ENCODE measurements at places on chromosomes 1 and 21. TPM values are rescaled to one million over a fixed set of nuclear protein-coding genes. Genes with fewer than 3 reads are reported as not detected.

DNA sequence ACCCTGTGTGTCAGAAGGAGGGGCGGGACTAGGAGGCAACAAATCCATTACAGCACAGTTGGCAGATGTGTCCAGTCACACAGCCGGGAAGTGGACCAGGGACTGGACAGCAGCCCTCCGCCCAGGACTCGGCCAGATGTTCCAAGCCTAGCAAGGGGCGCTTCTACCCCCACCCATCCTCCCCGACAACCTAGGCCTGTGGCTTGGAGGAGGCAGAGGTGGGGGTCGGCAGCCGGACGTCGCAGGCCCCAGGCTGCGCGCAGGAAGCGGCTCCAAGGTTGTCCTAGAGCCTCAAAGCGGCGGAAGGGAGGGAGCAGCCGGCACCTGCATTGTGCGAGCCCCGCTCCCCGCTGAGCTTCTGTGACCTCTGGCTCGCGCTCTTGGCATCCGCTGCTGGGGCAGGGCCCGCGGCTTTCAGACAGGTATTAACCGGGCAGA lies 20.6 kb upstream of the MYCL start:
- DNase-seq, result peak; percentile 12

DNA sequence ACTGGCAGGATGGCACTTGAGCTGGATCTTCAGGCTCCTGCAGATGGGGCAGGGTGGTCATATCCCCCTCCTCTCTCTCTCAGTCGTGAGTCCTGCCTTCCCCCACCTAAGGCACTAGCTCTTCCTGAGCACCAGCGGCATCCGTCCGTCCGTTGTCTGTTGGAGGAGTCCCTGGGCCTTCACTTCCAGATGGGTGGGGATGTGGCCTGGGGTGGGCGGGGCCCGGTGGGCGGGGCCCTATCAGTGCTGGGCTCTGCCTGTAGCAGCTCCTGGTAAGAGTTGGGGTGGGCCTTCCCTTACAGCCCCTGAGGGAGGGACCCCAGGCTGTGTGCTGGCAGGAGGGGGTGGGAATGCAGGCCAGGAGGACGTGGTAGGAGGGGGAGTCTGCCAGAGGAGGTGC lies 10.3 kb downstream of the LDLRAD2 start:
- no peak for DNase-seq

GRCh38 chr1:182910143-182910542 lies 42.8 kb downstream of the SHCBP1L start:
- DNase-seq, result no peak

DNA sequence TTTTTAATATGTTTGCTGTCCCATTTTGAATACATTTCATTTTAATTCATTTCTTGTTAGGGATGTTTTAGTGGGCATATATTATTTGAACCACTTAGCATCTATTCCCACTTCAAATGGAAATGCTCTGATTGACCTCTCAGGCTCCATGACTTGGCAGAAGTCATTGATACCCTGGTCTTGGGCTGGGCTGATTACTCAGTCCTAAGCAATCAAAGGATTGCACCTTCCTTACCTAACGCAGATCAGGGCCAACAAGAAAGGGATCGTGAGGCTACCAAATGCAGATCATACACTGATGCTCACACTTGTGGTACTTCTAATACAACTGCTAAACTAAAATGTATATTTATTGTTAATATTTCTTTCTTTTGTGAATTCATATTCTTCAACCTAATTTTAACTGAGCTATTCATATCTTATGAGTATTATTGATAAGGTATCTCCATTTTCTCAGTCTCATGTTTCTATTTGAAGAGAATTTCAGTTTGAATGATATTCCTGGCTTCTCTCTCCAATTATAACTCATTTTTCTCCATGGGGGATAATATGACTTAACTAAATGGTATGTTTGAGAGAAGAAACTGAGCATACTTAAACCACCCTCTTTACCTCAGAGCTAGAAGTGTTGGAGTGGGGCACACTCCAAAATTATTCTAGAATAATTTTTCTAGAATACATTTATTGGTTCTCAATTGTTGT lies 615.5 kb upstream of the ADAMTS5 start:
- DNase-seq, result no peak

DNA sequence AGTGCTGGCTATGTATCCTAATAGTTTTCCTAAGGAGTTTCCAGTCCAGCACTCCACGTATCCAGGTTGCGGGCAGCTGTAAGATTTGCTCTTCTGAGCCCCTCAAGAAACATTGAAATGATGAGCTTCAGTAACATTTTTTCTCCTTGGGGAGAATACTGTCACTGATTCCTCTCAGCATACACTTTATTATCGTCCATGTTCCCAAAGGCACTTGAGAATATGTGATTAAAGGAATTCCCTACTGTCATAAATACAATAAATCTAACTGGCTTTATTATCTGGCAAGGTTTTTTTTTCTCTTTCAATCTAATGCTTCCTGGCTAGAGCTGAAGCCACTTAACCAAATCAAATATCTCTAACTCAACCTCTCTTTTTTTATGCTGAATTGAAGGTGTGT lies 359.2 kb upstream of the PKN2 start:
- DNase-seq, result no peak

DNA sequence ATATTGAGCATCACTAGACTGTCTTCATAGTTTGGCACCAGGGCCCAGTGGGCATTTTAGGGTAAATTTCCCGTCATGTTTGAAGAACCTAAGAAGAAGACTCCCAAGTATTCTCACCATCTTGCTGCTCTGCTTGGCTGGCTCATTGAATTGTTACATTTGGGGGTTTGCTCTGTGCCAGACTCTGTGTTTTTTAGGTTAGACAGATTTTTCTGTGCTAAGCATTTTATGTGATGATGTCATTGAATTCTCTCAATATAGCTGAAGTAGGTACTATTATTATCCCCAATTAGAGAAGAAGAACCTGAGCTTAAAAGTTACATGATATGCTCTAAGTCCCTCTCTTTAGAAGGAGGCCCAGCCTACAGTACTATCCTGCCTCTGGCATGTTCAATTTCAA lies 28.0 kb upstream of the DNASE2B start:
- DNase-seq, result no peak

DNA sequence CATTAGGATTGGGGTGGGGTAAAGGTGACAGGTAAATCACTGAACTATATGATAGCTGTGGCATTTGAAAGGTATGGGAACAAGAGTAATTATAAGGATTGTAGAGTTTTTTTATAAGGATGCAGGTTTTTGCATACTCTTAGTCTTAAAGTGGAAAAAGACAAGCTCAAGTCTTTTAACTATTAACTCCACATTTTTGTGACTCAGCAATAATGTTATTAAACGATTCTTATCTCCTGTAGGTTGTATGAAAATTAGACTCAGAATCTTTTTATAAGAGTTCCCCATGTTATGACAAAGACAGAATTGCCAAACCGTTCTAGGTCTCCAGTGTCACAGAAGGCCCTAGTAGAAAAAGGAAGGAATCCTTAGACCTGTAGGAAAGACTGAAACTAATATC lies 49.9 kb upstream of the TTLL7 start:
- no peak for DNase-seq

GRCh38 chr1:161738627-161739287 lies 10.8 kb upstream of the DUSP12 start:
- DNase-seq, result peak; percentile 83

DNA sequence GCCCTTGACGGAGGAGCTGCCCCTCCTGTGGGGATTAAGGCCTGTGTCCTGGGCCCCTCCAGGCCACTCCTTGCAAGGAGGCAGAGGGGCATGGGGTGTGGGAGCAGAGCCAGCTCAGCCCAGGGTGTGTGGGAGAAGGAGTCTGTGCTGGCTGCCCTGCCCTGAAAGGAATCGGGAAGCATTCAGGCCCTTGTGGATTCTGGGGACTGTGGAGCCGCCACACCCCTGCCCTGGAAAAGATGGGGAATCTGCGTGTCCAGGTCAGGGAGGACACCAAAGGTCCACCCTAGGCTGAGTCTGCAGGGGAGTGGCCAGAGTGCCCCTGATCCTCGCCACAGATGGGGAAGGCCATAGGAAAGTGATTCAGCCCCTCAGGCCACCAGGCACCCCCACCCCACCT lies 16.5 kb upstream of the PRDM16 start:
- no peak for DNase-seq

- DNase-seq, result no peak
Measured at GRCh38 chr21:33975548-33976081, 60.0 kb upstream of the ATP5PO start.

Gene COL11A1
- 19.6 TPM for total RNA-seq

Gene OR13G1
- not detected for total RNA-seq

Measured in fibroblast of villous mesenchyme (primary cell).